Neural progenitor cell (in vitro differentiated cells): ENCODE measurements at places on chromosomes 11 and 22.

- DNase-seq: no peak
Observed at GRCh38 chr11:34940026-34940677, 23.7 kb downstream of the PDHX start.

DNA sequence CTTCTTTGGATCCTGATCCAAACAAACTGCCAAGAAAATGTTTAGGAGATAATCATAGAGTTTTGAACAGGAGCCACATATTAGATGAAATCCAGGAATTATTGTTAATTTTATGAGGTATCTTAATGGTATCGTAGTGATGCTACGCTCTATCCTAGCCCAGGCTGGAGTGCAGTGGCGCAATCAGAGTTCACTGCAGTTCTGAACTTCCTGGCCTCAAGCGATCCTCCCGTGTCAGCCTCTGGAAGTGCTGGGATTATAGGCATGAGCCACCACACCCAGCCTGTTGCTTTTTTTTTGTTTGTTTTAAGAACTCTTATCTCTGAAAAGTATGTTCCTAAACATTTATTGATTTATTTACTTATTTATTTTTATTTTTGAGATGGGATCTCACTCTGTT, 2.4 kb downstream of the GSTT4 start:
- DNase-seq: no peak

GRCh38 chr11:72309074-72309598, 65.2 kb upstream of the PHOX2A start:
- DNase-seq: no peak

DNA sequence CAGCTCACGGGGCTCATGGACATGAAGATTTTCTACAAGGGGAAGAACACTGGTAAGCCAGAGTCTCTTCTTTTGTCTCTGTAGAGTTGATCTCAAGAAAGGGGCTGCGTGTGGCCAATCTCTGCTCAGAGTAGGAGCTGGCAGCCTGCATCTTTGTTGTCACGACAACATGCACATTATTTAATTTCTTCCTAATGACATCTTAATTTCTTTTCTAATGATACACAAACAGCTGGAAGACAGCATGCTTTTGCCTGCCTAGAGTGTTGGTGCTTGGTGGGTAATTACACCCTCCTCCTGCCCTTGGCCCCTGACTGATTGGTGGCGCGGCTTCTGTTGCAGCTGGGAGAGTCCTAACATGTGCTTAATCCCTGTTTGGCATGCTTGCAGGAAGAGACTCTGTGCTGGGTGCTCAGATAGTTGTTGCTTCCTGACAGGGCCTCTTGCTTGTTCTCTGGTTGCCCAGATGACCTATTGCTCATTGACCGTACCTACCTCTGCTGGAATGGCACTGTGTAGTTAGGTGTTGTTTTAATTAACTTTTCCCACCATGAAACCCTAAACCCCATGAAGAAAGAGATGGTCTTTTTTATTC, 106.9 kb upstream of the SORL1-AS1 start:
- no peak for DNase-seq

DNA sequence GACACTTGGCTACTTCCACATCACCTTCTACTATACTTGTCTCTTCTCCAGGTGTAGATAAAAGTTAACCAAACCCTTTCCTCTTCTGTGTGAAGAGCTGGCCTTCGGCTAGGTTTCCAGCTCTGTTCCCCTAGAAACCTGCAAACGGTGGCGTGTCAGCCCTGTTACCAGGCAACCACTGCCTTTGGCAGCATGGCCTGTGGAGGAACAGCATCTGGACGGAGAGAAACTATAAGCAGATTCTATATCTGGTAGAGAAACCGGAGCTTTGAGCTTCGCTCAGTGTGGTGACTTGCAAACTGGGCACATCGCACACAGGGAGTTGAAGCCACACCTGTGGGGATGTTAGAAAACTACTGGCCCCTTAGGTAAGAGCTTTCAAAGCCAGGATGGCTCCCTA, 35.9 kb downstream of the ARAP1 start:
- DNase-seq: no peak

GRCh38 chr22:50074056-50074455, 11.2 kb downstream of the MLC1 start:
- no peak for DNase-seq

GRCh38 chr11:44765676-44766075, 38.9 kb downstream of the TSPAN18 start:
- no peak for DNase-seq

- no peak for DNase-seq
Observed at GRCh38 chr11:76159303-76159937, 46.9 kb downstream of the WNT11 start.

- DNase-seq: no peak
Observed at GRCh38 chr22:37862570-37863325, 13.5 kb downstream of the EIF3L start.

DNA sequence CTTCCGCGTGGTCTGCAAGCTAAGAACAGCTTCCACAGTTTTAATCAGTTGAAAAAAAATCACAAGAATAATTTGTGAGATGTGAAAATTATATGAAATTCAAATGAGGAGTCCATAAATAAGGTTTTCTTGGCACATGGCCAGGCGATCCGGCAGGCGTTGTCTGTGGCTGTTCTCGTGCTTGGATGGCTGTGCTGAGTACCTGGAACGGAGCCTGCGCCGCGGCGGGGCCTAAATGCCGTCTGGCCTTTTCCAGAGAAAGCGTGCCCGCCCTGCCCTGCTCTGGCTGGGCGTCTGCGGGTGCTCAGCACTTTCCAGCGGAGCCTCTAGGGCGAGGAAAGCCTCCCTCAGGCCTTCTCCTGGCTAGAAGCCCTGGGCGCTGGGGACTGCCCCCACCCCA, 41.8 kb downstream of the OSBPL5 start:
- DNase-seq: no peak

GRCh38 chr22:22772883-22773282, 114.7 kb upstream of the IGLL5 start:
- no peak for DNase-seq

GRCh38 chr22:38973289-38974169, 8.6 kb upstream of the APOBEC3B start:
- peak; percentile 80 for DNase-seq

DNA sequence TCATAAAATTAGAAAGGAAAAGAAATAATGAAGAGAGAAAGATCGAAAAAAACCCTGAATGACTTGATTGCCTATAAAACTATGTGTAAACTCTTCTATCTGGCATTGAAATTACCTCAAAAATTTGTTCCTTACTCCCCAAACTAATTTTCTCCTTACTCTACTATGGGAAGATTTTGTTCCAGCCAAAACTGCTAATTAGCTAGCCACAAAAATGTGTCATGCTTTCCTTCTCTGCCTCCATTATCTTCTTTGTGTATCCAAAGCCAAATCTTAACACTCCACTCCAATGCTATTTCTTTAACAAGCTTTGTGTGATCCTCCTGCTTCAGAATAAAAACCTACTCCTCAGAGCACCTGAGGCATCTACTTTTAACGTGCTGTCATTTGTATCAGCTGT, 831.2 kb downstream of the METTL15 start:
- DNase-seq: no peak

GRCh38 chr11:10443152-10443551, 11.9 kb upstream of the AMPD3 start:
- no peak for DNase-seq
